ENCODE measurements at places on chromosomes 6 and 20.

- no peak for DNase-seq
Observed at GRCh38 chr6:31190488-31190887, 20.0 kb upstream of the POU5F1 start.

DNA sequence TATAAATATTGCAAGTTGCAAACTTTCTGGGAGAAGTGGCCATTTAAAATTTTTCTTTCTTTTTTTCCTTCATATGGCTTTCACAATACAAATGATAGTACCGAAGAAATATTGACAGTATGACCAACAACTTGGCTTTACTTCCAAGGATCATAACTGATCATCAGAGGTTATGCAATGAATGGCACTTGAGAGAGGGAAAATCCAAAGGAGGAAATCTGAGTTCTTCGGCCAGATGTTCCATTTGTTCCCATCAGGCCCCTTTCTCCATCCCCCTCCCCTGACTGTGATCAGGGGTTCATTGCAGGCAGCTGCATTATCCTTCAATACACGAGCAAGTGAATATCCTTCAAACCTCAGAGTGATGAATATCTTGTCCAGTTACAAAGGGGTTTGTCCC is 130.0 kb upstream of the UST start:
- no peak for DNase-seq

GRCh38 chr20:52915564-52915963 is 56.6 kb upstream of the TSHZ2 start:
- DNase-seq: no peak

DNA sequence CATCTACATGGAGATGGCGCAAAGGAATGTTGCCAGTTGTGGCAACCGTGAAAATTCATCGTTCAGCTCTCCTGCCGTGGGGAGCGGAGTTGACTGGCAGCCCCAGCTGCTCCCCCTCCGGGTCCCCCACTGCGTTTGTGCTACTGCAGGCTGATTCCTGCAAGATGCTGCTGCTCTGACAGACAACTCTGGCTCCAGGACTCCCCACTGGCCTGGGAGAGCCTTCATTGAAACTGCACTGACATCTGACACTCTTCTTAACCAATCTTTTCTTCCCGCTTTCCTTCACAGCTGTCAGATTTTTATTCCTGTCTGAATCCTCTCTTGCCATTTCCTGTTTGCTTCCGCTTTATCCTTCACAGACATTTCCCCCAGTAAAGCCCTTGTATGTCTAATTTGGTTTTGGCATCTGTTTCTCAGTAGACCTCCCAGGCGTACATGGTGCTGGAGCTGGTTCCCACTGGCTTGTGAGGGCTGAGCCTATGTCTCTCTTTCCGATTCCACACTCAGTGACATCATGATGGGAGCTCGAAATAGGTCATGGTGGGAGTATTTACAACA is 9.5 kb upstream of the ATRN start:
- peak; percentile 43 for DNase-seq

DNA sequence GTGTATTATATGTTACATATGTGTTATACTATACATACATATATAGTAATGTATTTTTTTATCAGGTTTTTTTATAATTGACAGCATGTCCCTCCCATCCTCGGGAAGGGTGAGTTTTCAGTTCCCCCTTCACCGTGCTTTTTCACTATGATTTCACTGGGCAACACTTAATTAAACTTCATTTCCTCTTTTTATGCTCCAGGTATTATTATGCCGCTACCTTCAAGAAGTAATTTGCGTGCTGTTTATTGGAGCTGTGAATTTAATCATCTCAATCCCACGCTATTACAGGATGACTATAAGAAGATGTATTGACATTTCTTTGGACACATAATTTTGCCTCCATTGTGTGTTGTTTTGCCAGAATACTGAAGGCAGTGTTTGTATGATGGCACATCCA is 228.6 kb downstream of the SAMD5 start:
- DNase-seq: no peak

DNA sequence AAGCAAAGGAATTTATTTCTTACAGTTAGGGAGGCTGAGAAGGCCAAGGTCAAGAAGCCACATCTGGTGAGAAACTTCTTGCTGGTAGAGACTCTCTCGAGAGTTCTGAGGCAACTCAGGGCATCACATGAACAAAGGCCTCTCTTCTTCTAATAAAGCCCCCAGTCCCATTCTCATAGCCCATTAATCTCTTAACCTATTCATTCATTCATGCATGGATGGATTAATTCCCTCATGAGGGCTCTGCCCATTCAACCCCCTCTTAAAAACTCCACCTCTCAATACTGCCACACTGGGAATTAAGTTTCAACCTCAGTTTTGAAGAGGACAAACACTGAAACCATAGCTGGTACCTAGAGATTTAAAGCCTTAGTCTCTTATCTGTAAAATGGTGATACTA is 217.9 kb upstream of the SPTLC3 start:
- no peak for DNase-seq

DNA sequence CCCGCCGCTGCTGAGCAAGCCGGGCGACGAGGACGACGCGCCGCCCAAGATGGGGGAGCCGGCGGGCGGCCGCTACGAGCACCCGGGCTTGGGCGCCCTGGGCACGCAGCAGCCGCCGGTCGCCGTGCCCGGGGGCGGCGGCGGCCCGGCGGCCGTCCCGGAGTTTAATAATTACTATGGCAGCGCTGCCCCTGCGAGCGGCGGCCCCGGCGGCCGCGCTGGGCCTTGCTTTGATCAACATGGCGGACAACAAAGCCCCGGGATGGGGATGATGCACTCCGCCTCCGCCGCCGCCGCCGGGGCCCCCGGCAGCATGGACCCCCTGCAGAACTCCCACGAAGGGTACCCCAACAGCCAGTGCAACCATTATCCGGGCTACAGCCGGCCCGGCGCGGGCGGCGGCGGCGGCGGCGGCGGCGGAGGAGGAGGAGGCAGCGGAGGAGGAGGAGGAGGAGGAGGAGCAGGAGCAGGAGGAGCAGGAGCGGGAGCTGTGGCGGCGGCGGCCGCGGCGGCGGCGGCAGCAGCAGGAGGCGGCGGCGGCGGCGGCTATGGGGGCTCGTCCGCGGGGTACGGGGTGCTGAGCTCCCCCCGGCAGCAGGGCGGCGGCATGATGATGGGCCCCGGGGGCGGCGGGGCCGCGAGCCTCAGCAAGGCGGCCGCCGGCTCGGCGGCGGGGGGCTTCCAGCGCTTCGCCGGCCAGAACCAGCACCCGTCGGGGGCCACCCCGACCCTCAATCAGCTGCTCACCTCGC is 1.5 kb downstream of the ARID1B start:
- DNase-seq: peak; percentile 64

GRCh38 chr6:150334790-150335783 is 33.7 kb upstream of the IYD start:
- DNase-seq: peak; percentile 65

DNA sequence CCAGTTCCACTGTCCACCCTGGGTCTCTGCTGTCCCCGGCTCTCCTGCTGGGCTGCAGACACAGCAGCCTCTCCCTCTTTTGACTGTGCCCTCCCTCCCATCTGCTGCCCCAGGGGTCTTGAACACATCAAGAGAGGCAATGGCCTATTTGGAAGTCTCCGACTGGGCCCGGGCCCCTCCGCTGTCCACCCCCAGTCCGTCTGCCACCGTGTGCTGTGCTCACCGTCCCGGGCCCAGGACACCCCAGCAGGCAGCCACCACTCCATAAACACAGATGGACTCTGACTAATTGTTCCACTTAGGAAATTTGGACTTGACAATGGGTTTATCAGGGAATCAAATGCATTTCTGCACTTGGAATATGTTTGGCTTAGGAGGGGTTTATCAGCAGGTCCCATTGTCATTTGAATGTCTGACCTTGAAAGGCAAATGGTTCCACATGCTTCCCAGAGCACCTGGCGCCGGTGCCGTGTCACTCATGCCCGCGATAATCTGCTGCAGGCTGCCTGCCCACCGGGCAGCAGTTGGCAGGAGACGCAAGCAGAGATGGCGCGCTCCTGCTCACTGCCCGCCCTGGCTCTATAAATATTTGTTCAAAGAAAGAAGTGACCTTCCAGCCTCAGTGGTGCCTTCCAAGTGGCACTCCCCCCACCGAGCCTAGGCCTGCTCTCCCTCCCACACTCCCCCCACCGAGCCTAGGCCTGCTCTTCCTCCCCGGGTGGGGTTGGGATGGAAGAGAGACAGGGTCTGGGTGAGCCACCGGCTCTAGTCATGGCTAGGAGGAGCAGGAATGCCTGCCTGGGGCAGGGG is 18.8 kb upstream of the FRMD1 start:
- DNase-seq: no peak

DNA sequence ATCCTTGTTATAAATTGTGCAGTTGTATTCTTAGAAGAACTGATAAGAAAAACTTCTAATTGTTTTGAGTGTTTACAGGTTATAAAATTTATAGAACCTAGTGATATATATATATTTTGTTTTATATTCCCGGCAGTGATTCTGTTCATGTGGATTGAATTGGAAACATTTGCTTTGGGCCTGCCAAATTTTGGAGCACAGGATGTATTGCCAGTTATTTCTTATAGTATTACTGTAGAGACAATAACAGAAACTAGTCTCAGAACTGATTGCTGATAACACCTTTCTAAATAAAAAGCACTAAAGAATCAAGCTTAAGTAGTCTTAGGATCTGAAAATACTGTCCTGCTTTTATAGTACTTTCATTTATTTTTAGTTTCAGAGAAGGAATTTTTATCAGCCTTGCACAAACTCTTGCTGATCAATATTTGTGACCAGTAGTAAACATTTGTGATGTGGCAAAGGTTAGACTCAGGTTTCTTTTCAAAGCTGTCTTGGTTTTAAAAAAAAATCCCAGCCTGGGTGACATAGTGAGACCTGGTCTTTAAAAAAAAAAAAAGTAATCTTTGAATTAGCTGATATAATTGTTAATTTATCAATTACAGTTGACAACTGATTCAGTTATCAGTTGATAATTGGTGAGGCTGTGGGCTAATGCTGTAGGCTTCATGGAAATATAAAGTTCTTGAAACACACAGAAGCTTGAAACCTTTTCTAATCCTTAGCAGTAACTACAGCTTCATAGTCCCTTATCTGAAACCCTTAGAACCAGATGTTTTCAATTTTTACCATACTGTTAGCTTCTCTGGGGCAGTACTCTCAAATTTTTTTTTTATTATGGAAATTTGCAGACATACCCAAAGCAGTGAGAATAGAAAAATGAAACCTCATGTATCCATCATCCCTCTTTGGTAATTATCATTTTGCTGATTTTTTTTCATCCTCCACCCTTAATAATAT is 42.4 kb downstream of the RNGTT start:
- peak; percentile 13 for DNase-seq

DNA sequence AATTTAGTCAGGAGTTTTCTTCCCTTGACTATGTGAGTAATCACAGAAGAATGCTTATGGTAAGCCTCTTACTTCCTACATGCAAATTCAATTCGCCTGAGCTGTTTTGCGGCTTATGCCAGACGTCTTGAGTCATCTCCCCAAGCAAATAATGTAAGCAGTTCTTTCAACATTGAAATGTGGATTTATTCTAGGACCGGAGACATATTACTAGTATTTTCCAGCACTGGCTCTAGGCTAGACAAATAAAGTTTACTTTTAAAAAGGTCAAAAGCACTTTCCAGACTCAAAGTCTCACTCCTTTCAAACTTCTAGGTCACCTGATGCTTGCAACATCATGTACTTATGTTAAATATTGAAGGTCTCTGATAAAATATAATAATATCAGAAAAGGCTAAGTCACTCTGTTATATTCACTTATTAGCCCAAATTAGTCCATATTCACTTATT is 38.1 kb upstream of the NOX3 start:
- DNase-seq: peak; percentile 91

GRCh38 chr20:25273046-25273445 is 25.2 kb downstream of the PYGB start:
- no peak for DNase-seq

DNA sequence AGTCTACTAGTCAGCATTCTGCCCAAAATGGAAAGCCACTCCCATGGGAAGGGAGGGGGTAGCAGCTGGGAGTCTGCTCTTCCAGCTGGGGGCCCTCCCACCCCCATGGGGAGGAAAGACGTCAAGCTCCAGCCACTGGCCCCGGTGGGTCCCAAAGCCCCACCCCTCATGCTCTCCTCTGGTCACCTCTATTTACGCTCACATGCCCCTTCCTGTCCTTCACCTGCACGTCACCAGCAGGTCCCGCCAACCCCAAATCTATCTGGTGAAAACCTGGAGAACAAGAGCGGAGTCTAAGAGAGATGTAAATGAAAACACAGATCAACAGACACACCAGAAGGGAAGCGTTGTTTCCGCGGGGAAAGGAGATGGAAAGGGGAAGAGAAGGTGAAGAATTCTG is 30.0 kb upstream of the ZBP1 start:
- no peak for DNase-seq

GRCh38 chr6:131383421-131384411 is 189.3 kb upstream of the ARG1 start:
- DNase-seq: no peak

- DNase-seq: peak; percentile 75
Observed at GRCh38 chr6:145015739-145016558, 719.4 kb downstream of the EPM2A start.

DNA sequence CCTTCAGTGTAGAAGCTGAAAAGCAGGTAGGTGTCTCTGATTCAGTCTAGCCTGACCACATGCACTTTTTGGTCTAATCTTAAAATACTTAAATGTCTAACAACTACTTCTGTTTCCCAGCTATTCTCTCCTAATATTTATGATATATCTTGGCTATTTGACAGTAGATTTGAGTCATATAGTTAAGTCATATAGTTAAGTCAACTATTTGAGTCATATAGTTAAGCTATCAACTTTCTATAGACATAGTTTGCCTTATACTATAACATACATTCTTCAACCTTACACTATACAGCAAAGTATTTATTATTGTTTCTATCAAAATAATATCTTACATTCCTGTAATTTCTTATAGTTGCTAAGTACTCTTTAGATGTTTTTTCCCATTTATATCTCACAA is 110.9 kb downstream of the GMDS start:
- no peak for DNase-seq

GRCh38 chr20:3313683-3314065 is 74.7 kb upstream of the SLC4A11 start:
- DNase-seq: no peak

GRCh38 chr20:19760371-19760721 is 2.3 kb downstream of the RIN2 start:
- no peak for DNase-seq

- peak; percentile 82 for DNase-seq
Observed at GRCh38 chr20:3871550-3872265, 17.5 kb upstream of the PANK2 start.

GRCh38 chr20:32111753-32112152 is 2.2 kb downstream of the TM9SF4 start:
- DNase-seq: no peak

DNA sequence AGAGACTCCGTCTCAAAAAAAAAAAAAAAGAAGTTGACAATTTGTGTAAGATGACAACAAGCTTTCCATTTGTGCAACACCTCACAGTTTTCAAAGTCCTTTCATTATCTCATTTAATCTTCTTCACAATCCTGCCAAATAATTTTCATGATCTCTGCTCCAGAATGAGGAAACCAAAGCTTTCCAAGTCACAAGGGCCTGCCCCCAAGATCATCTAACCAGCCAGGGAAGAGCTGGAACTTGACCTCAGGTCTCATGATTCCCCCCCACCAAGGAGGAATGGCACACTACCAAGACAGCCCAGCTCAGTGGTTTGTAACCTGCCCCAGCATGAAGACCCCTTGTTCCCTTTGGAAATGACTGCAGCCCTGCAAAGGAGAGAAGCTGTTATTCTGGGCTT is 74.0 kb upstream of the PIM1 start:
- no peak for DNase-seq

GRCh38 chr20:1014471-1014870 is 12.4 kb upstream of the RSPO4 start:
- DNase-seq: no peak

GRCh38 chr20:58440021-58440767 is 51.2 kb downstream of the VAPB start:
- DNase-seq: no peak

- no peak for DNase-seq
Observed at GRCh38 chr6:107982486-107982885, 24.5 kb upstream of the SEC63 start.
